Stimulated activated CD8-positive, alpha-beta memory T cell treated with anti-CD3 and anti-CD28 coated beads, Interleukin-4, amount 100 ng/mL, for 1 hour (primary cell): ENCODE measurements at places on chromosomes 12 and 14.

- DNase-seq: no peak
These were observed 182.9 kb downstream of the FOXG1 start for GRCh38 chr14:28949503-28949902.

- no peak for DNase-seq
These were observed 35.6 kb downstream of the CCDC88C start for GRCh38 chr14:91381801-91382670.

GRCh38 chr14:104202259-104203070 is 64.1 kb downstream of the KIF26A start:
- DNase-seq: no peak

DNA sequence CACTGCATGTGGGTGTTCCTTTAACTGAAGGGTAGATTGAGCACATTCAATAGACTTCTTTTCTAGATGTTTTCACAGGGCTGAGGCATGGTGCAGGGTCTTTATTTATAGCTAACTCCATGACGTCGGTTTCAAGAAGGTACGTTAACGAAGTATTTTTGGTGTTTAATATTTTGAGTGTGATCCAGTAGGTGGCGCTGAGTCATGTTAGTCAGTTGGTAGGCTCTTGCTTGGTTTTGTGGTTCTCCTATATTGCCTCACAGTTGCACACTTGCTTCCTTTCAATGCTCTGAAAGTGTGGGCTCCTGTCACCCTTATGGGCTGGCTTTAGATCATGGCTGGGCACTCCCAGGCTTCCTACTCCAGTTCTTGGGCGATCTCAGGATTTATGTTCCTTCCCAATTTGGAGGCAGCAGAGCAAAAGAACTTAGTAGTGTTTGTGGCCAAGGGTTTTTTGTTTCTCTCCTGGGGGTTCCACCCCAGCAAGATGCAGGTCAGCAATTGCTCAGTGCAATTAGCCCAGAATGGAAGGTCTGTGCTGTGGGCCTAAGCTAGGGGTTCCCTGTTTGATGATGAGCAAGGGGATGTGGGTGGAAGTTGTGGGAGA is 471.6 kb upstream of the FOXG1 start:
- no peak for DNase-seq

DNA sequence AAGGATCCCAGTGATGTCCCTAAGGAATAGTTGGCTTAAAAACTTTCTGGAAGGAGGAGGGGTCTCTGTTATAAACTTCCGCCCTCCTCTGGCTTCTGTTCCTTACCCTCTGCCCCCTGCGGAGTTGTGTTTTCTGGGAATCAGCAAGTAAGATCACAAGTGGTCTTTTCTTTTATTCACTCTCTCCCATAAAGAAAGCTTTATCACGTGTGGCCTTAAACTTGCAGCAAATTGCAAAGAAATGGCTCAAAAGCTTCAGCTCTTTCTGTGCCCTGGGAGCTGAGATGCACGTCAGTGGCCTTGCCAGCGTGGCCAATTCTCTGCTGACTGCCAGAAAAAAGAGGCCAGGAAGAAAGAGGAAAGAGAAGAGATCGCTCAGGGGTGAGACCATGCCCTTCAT is at the start of gene SLCO1C1:
SLCO1C1 (plus strand) TSS at position 101 of the 400 bp plus-strand sequence. CDS start 4,245 bp downstream, outside the sequence.
- DNase-seq: no peak

- DNase-seq: no peak
These were observed 4.0 kb downstream of the ASCL4 start for GRCh38 chr12:107778383-107779025.

DNA sequence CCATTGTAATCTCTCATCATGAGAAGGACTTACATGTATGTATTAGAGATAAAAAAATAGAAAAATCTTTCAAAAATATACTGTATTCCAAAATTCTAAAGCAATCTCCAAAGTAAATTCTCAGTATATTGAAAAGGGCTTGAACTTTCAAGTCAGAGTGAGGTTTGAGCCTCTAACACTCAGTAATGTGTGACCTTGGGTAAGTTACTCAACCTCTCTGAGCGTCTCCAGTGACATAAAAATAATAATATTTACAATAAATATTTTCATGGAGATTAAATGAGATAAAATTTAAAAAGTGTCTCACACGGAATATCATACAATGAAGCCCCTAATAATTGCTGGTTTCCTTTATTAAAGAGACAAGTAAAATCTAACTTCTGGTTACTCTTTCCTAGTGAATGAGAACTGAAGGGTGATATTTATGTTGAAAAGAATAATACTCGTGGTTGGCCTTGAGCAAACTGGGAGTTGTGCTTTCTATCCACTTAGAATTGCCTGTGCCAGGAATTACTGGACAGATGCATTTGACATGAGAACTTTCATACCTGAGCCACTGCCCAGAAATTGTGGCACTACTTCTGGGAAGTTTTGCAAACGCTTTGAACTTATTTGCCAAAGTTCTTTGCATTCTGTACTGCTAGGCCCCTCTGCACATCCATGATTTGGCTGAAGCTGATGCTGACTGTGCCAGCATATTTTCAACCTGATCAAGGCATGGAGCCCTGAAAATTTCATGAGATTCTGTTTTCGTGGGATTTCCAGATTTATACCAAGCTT is 933.7 kb downstream of the GALC start:
- DNase-seq: no peak

- no peak for DNase-seq
These were observed 371.3 kb downstream of the TMEM121 start for GRCh38 chr14:105897725-105898113.

GRCh38 chr14:29222006-29222405 is 455.4 kb downstream of the FOXG1 start:
- DNase-seq: no peak

GRCh38 chr12:52343550-52343949 is 22.4 kb upstream of the KRT83 start:
- DNase-seq: no peak

DNA sequence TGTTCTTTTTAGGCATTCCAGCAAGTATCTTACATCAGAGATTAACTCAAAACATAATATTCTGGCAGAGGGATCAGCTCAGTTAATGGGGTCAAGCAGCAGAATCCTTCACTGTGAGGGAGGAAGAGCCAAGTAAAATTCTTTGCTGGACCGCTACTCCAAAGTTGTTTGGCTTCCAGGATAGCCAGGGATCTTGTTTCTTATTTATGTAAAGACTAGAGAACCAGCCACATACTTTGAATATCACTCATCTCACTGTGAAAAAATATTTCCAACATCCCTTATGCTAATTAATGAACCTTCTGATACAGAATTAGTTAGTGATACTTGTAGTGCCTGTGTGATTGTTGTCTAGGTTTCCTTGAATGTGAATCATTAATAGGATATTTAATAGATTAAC is 94.2 kb downstream of the PLEKHA5 start:
- DNase-seq: no peak

DNA sequence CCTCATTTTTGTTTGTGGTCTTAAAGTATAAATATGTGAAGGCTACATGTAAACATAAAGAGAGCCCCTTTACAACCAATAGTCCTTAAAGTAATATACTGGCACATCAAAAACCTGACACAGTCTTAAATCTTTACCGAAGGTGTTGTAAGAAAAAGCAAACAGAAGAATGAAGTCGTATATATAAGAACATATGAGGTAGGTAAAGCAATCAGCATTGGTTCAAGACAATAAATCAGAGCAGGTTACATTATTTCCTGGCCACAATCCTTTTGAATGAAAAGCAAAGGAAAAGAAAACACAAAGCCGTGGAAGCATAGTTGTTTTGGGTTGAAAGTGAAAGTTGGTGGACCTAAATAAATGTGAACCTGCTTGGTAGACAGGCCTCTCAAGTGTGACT is 183.7 kb upstream of the STXBP6 start:
- DNase-seq: no peak

DNA sequence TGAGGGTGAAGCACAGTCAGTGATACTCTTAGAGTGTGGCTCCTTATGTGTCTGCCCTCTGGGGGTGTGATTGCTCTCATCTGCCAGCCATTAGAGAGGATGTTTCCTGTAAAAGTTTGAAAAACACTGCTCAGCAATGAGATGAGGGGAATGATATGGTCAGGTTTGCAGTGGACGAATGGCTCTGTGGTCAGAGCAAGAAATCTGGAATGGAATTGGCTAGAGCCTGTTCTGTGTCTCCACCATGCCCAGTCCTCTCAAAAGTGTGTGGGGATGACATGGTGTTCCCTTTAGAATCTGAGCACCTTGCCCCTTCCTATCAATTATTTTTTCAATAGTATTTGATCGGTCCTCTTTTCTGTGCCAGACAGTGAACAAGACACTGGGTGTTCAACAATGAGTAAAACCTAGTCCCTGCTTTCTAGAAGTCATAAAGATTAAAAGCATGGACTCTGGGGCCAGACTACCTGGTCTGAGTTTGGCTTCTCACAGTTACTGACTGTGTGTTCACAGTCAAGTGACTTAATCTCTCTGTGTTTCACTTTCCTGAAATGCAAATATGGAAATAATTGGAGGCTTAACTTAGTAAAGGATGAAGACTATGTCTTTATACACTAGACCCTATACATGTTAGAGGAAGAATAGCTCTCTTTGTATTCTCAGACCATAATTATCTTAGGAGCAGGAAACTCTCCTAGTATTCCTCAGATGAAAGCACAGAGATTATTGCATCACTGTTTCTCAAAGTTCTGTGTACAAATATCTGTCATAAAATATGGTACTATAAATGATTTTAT is 1.6 kb downstream of the ACSS3 start:
- DNase-seq: no peak

- no peak for DNase-seq
These were observed 408.9 kb downstream of the NAV3 start for GRCh38 chr12:78239544-78239943.

DNA sequence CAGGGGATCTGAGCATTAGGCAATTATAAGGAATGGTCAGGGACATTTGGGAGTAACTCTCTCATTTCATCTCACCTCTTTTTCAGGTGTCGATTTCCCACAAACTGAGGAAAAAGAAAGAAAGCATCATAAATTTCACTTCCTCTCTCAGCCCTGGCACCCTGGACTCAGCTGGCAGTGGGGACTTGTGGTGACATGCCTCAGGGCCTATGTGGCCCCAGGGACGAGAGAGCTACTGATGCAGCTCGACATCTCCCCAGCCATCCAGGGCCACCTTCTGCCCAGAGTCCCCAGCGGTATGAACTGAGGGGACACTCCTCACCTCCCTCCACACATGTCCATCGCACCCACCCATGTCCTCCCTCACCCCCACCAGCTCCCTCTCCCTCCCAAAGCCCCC is 11.7 kb downstream of the TNFRSF1A start:
- DNase-seq: no peak

DNA sequence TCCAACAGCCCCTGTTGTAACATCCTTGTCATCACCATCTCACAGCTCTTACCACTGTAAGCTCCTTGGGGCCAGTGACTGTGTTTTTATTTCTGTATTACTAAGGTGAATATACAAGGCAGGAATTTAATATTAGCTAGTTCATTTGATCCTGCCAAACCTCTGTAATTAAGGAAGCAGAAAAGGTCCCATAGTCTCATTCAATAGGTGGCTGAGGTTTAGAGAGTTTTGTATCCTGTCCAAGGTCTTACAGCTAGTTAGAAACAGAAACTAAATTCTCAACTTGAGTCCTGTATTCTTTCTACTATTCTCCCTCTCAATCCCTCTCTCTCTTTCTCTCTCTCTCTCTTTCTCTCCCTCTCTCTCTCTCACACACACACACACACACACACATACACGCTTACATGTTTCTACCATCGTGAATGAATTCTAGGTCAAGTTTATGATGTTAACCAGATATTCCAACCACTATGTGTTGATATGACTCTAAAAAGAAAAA is 543 bp upstream of the GLIPR1 start:
- no peak for DNase-seq

DNA sequence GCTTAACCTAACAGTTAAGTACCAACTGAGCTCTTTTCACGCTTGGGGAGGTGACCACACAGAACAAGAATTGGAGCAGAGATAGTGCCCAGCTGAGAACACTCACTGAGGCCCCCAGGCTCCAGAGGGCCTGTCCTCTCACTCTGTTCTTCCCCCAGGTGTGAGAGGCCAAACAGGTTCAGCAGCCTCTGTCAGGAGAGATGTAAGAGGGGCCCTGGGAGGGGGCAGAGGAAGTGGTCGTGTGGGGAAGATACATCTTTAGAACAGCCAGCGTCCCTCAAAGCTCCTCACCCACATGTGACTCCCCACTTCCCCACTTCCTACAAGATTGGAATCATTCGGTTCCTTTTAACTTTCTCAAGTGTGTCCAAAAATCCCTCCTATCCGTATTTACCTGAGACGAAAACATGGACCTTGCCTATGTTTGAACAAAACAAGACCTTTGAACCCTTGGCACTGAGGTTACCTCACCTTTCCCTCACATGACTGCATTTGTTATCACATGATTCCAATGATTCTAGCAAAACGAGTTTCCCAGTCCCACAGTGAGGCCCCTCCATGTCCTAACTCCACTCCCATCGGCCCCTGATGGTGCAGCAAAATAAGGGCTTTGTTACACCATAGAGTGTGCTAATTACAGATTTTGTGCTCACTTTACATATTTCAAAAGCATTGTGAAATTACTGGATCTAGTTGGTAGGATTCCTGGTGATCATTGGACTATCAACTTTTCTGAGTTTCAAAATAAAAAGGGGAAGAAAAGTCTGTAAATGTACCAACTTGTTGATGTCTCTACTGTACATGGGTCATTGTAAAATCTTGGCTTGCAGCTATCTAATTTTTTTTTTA is 40.0 kb upstream of the PAPOLA start:
- DNase-seq: no peak

GRCh38 chr12:92899386-92900001 is 29.6 kb downstream of the EEA1 start:
- no peak for DNase-seq

DNA sequence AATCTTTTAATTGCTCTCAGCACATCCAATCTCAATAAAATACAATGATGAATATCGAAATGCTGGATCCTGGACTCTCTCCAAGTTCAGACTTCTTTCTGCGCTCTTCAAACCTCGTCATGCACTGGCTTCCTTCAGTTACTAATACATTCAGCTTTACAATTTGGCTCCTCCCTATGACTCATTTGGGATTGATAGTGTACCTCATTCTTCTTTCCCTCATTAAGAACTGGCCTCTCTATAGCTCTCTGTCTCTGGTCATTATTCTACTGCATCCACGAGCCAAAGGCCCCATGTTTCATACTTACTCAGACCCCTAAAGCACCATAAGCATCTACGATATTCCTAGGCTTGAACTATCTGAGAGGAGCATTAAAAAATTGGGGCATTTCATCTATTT is 4.9 kb downstream of the TSPAN8 start:
- no peak for DNase-seq

DNA sequence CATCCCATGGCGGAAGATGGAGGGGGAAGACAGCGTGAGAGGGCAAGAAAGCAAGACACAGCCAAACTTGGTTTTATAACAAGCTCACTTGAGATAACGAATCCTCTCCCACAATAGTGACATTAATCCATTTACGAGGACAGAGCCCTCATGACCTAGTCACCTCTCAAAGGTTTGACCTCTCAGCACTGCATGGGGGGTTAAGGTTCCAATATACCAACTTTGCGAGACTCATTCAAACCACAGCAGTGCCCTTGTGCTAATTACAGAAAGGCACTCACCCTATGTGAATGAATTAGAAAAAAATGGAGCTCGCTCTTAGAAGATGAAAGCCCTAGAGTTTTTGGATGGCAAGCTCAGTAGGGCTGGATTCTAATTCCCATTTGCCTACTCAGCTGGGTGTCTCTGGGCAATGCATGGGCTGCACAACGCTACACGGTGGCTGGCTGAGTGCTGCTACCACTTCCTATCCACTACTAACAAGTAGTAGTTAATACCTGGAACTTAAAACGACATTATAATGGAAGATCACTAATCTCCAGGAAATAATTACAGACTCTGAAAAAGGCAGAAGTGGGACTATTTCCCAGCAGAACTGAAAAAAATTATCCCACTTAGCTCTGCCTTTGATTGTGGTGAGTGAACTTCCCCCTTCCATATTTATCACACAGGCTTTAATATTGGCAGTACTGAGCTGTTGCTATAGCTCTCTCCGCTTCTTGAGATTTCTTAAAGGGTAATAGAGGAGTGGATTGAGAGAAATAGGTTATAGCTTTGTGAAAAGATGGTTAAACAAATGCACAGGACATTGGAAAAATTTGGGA is 27.5 kb downstream of the TESPA1 start:
- no peak for DNase-seq
